Activated CD8-positive, alpha-beta memory T cell treated with anti-CD3 and anti-CD28 coated beads for 48 hours (primary cell): ENCODE measurements at places on chromosomes 4 and X.

DNA sequence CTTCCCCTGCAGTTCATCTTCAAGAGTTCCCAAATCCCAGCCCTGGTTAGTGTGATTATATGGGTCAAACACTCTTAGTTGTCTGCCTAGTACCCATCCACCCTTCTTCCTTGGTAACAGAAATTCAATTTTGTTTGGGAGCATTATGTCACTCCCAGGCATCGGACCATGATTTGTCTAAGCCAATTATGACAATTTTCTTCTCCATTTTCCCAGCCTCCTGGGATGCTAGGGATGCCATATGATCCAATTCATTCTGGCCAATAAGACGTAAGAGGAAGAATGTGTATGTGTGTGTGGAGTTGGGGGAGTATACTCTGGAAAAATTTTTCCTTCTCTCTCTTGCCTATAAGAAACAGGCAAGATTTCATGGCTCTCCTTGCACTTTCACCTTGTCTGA is 465.9 kb downstream of the MID1IP1 start:
- DNase-seq, result no peak

DNA sequence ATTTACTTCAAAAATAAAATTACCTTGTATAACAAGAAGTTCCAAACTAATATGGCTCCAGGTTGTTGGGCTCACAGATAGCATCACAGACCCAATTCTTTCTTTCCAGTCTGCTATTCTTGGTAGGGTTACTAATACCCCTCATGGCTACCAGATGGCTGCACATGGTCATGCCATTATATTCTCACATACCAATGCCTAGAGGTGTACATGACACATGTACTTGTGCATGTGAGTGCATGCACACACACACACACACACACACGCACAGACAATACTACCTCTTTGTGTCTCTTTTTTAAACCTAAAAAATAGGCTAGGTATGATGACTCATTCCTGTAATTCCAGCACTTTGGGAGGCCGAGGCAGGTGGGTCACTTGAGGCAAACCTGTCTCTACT is 31.1 kb downstream of the FBXO8 start:
- DNase-seq, result no peak

- DNase-seq, result no peak
Observed at GRCh38 chrX:27889878-27890277, 82.1 kb downstream of the MAGEB10 start.

- no peak for DNase-seq
Observed at GRCh38 chr4:84790769-84791565, 175.5 kb downstream of the WDFY3 start.

DNA sequence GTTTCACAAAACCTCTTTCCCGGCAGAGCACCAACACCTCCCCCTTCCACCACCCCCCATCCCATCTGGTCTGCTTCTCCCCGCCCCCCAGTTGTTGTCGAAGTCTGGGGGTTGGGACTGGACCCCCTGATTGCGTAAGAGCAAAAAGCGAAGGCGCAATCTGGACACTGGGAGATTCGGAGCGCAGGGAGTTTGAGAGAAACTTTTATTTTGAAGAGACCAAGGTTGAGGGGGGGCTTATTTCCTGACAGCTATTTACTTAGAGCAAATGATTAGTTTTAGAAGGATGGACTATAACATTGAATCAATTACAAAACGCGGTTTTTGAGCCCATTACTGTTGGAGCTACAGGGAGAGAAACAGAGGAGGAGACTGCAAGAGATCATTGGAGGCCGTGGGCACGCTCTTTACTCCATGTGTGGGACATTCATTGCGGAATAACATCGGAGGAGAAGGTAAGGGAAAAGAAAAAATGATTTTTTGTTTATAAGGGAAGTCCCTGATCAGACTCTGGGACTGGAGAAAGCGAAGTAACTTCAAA is at the start of gene PDGFRA:
PDGFRA (plus strand) TSS at position 333 of the 541 bp plus-strand sequence. CDS start 29,476 bp downstream, outside the sequence.
- no peak for DNase-seq

DNA sequence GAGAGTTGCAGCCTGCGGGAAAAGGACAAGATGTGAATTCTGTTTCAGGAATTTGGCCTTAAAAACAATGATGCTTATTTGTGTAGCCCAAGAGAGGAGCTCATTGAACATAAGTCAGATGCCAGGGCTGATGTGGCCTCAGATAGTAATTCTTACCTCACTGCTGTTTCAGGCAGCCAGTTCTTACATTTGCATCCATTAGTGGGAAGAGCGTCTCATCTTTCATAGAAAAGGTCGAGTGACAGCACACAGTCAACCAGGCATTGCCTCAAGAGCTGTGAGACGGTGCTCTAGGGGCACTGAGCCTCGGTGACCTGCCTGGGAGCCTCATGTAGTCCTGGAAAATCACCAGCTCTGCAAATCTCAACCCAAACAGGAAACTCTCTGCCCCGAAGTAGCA is 174.9 kb upstream of the FRG1 start:
- no peak for DNase-seq

GRCh38 chr4:107083-107443 is 17.2 kb upstream of the ZNF718 start:
- no peak for DNase-seq

GRCh38 chrX:28847423-28847822 is 260.2 kb downstream of the IL1RAPL1 start:
- DNase-seq, result no peak

DNA sequence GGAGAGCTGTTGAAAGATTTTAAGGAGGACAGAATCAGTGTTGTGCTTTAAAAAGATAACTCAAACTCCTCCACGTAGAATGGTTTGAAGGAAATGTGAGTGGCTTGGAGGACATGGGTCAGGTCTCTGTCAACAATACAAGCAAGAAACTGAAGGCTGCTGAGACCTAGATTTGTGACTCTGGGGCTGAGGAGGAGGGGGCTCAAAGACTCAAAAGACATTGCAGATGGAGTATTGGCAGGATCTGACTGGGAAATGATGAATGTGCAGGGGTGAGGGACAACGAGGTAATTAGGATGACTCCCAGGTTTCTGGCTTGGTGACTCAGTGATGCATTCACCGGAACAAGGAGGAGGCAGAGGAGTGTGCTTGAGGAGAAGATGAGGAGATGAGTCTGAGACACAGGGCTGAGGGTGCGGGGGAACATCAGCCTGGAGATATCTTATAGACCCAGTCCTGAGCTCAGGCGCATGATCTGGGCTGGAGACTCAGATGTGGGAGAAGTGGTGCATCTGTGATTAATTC is 3.3 kb upstream of the RPS4X start:
- no peak for DNase-seq

DNA sequence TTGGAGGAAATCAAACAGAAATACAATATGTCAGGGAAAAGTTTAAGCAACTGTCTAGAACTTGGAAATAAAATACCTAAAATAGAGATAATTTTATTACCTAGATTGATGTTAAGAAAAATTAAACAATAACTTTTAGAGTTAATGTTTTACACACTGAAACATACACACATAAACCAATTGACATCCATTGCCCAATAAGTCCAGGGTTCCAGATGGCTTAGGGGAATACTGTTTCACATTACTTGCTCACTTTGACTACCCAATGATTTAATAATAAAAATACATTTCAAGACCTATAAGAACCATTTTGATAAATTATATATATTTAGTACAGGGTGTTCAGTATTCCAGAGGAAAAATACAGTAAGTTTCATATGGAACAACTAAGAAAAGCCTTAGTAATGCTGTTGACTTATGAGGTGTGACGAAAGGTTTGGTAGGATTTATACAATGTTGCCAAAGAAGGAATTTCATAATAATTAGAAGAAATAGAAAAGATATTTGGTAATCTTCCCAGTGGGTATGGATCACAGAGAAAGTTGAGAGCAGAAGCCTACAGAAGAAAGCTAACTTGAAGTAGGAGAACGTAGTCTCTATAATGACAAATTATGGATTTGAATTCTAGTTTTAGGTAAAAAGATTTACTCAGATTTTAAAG is 23.0 kb upstream of the UGT2B4 start:
- no peak for DNase-seq

- no peak for DNase-seq
Observed at GRCh38 chr4:73753215-73753614, 12.8 kb downstream of the CXCL8 start.

GRCh38 chr4:80266902-80267380 is 477 bp downstream of the FGF5 start:
- DNase-seq, result no peak

DNA sequence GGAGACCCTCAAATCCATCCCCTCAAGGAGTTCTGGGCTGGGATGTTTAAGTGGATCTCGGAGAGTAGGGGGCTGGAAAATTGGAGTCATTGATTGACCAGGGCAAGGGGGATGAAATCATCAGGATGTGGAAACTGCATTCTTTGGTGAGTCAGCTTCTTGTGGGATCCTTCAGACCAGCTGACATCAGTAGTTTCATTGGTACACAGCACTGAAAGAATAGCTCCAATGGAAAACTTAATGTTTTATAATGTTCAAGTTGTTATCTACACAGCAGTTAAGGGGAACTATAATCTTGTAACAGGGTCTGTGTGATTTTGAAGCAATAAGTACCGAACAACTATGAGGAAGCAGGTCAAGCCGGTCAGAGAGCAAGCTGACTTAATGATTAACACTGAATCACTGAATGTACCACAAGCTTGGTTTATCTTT is 506.1 kb downstream of the RPA4 start:
- DNase-seq, result no peak

DNA sequence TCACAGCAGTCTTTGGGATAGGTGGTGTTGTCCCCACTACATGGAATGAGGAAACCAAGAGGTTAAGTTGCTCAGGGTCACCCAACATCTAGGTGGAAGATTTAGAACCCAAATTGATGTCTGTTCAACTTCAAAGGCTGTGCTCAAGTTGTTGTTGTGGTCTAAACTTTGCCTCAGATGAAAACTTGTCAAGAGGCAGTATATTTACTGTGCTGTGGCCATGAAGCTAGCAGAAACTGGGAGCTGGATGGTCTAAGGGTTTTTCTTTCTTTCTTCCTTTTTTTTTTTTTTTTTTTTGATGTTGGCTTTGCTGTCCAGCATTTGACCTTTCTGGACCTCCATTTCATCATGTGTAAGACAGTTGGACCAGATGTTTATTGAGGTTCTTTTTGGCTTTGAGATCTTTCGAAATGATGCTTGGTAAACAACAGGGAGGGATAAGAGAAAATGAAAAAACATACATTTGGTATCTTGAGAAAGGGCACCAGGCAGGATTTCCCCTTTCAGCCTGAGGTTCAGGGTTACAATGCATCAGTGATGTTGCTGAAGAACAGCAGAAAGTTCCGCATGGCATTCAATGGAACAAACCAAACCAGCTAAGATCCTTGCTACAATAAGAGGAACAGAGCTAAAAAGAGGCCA is 166.2 kb upstream of the RPS6KA3 start:
- DNase-seq, result no peak

DNA sequence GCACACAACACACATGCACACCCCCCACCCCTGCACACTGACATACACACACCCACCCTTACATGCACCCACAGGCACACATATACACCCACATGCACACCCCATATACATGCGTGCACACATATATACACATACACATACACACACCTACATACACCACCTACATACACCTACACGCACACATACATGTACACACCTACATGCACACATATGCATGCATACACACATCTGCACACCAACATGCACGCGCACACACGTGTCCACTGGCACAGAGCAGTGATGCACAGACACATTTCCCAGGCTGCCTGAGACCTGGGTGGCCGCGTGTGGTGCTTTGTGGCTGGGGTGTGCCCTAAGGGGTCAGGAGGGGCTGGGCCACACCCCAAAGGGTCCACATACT is 31.7 kb downstream of the FGFRL1 start:
- DNase-seq, result no peak

DNA sequence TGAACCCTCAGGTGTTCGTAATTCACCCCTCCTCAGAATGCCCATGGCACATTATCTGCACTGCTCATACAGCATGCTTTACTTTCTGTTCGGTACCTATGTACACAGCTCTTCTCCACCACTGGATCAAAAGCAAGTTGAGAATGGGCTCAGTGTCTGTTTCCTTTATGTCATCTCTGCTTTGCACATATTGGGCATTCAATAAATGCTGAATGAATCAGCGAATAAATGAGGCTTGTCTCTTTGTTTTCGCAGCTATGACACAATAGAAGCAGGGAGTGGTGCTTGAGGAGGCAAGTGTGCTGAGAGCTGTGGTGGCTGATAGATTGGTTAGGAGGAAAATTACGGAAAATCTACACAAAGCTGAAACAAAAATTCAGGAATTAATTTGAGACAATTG is 109.1 kb upstream of the VMA21 start:
- no peak for DNase-seq

GRCh38 chr4:123673971-123674370 is 277.4 kb downstream of the SPRY1 start:
- DNase-seq, result no peak

- DNase-seq, result no peak
Observed at GRCh38 chr4:139745111-139745639, 79.6 kb downstream of the MGST2 start.

DNA sequence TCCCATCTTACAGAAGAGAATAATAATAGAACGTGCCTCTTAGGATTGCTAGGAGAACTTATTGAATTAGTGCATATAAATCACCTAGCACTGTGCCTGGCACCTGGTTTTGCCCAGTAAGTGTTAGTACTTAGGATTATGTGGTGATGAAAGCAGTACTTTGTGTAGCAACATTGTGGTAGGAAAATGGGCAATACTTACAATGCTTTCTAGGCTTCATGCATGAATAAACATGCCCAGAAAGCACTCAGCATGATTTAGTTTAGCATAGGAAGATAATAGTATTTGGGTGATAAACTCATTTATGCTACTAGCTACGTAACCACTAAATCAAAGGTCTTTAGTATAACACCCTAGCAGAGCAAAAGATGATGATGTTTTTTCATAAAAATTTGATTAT is 105.6 kb downstream of the NEUROG2 start:
- no peak for DNase-seq

GRCh38 chr4:139188648-139189416 is 11.8 kb upstream of the ELF2 start:
- no peak for DNase-seq

DNA sequence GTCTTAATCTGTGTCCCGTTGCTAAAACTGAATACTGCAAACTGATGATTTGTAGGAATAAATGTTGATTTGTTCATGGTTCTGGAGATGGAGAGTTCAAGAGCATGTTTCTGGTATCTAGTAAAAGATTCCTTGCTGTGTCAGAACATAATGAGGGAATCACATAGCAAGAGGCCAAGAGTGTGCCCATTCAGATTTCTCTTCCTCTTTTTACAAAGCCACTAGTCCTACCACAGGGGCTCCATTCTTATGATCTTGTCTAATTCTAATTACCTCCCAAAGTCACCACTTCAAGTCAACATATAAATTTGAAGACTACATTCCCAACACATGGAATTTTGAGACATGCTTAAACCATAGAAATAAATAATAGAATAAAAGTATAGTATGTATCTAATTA is 608.8 kb upstream of the EPHA5 start:
- no peak for DNase-seq

GRCh38 chr4:8047837-8048678 is 108.4 kb upstream of the AFAP1 start:
- DNase-seq, result no peak

- no peak for DNase-seq
Observed at GRCh38 chrX:21741869-21742701, 15.8 kb downstream of the SMPX start.

DNA sequence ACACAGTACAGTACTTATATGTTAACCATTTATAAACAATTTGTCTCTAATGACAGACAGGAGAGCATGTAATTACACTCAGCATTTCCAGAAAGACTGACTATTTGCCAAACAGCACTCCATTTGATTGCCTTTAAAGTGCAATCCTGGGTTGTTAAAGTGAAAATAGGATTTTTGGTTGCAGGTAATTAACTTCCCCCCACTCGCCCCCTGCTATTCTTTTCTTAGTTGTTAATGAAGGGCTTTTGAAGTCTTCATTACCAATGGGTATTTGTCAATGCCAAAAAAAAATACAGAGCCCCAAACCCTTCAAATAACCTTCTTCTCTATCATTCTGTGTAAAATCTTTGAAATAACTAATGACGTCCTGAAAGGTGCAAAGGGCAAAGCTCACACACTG is 825.6 kb downstream of the STPG2 start:
- no peak for DNase-seq
